ENCODE measurements at places on chromosomes 2 and 18. TPM values are rescaled to one million over a fixed set of nuclear protein-coding genes. Genes with fewer than 3 reads are reported as not detected.

- DNase-seq, result no peak
Measured at GRCh38 chr18:48229552-48229981, 179.6 kb downstream of the ZBTB7C start.

DNA sequence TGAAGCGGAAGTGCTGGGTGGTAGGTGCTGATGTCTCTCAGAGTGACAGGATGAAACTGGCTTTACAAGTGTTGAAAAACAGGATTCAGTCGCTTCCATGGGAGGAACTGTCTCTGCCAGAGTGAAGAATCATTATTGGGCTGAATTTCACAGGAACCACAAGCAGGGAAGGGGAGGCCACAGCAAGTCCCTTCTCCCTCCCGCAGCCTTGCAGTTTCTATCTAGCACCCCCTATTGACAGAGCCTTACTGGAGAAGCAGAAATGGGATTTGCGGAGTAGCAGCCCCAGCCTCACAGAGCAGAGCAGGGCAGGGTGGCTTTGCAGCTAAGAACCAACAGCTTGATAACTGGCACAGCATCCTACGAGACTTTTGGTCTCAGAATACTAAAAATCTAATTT lies 33.3 kb upstream of the RMP24 start:
- no peak for DNase-seq

Gene FASTKD2
- total RNA-seq, result 37.9 TPM

DNA sequence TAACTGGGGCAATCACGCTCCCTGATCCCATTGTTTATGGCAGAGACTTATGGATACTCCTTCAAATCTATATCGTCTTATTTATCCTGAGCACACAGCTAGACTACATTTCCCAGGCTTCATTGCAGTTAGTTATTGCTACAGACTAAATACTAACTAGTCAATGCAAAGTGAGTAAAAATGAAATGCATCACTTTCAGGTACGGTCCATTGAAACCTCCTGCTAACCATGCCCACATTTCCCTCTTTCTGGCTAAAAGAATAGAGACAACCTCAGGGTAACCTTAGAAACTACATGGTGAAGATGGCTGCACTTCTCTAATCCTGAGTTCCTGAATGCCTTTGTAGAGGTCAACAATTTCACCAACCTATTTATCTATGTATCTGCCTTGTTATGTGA lies 437.4 kb downstream of the EPHA4 start:
- DNase-seq, result no peak

DNA sequence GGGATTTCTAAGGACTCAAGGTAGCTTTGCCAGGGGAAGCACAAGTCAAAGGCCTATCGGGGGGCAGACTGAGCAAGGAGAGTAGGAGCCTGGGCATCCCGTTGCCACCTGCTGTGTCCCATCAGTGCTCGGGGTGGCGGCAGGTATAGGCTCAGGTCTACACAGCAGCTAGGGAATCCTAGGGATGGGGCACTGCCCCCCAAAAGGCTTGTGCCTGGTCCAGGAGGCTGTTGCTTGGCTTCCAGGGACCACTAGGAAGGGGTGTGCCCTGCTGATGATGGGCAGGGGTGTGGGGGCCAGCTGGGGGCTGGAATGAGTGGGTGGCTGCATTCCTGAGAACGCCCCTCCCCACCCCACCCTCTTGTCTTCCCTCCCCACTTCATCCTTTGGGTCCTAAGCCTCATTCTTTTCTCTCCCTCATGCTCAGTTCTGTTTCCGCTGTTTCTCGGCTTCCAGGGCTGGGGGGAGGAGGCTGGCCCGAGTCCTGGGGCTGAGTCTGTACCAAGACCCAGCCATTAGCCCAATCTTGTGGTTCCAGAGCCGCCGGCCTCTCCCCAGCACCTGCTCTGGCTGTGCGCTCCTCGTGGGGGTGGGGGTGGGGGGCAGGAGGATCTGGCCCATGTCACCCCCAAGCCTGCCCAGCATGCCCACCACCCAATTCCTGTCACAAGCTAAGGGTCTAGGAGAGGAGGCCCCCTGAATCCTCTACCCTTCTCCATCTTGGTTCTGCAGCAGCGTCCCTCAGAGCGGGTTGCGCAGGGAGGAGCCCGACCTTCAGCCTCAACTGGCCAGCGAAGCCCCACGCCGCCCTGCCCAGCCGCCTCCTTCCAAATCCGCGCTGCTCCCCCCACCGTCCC lies 12.8 kb downstream of the SPEG start:
- no peak for DNase-seq

- DNase-seq, result no peak
Measured at GRCh38 chr2:2843969-2844548, 513.0 kb upstream of the MYT1L start.

- no peak for DNase-seq
Measured at GRCh38 chr2:146997945-146998344, 846.9 kb upstream of the ACVR2A start.

DNA sequence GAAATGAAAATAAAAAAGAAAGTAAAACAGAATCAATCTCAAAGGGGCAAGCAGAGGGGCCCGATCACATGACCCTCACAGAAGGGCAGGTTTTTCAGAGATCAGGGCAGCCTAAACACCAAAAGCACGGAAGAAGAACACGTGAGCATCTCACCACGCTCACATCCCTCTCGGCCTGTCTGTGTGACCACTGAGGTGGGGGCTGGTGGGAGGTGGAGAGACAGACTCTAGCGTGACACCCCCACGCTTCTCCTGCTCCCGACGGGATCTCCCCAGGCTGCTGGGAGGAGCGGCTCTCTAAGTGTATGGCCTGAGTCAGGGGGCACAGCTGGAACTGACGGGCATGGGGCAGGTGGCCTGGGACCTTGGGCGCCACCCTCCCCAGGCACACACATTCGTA lies 23.5 kb upstream of the MTERF4 start:
- no peak for DNase-seq

DNA sequence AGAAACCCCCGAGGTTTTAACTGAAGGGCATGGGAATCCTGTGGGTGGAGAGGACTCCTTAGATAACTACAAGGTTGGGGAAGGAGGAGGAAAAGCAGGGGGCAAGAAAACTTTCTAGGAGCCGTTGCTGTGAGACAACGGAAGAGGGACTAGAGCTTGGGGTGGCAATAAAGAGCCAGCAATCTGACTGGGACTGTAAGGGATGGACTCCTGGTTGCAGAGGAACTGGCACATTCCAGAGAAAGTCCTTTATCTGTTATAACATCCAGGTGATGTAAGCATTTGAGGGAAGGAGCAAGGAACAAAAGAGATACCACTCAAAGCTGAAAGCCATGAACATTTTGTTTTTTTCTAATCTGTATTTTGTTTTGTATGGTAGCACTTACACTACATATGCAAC lies 16.4 kb downstream of the CDCA7 start:
- no peak for DNase-seq

Gene SERPINB13
- not detected for total RNA-seq

GRCh38 chr2:9392898-9393765 lies 30.2 kb downstream of the ITGB1BP1 start:
- no peak for DNase-seq

Gene FRZB
- total RNA-seq, result 72.9 TPM

- DNase-seq, result no peak
Measured at GRCh38 chr2:231683292-231684235, 24.8 kb upstream of the PTMA start.

GRCh38 chr2:26848336-26849055 lies 564 bp downstream of the DPYSL5 start:
- DNase-seq, result peak; percentile 39

DNA sequence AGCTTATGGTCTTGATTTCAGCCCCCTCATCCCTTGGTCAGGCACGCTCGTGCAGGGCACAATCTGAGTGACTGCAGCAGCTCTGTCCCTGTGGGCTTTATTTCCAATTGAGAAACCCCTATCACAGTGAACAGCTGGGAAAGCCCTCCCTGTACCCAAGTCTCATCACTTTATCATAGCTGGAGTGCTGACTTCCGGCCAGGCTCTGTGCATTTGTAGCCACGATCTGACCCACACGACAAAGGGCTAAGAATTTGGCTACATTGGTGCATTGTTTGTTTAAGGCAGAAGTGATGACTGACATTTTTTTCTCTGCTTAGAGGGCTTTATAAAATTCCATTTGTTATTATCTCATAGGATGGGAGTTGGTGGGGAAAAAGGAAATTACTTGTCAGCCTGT lies 184.4 kb downstream of the KCNS3 start:
- no peak for DNase-seq

Gene ASTL
- total RNA-seq, result not detected

Gene SYT4
- total RNA-seq, result 1.7 TPM

Gene ANKRD44
- 5.9 TPM for total RNA-seq

DNA sequence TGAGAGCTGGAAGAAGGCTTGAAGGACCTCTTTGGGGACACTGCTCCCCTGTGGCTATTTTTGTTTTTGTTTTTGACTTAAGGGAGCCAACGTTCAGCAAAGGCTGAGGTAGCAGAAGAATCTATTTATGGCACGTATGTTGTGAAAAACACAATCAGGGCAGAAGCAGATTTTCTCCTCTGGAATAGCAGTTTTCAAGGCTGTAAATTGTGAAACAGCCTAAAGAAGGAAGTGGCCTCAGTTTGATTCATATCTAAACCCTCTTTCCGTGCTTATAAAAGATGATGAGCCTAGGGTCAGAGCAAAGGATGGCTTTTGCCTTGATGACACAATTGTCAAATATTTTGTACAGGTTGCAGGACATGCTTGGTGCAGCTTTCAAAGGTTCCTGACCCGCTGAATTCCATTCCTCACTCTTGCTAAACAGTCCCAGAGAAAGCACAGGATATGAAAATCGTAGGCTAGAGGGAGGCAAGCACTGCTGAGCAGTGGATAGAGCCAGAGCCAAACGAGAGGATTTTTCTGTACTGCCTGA lies 106.2 kb upstream of the DLX2 start:
- no peak for DNase-seq

GRCh38 chr2:10900216-10901109 lies 11.3 kb upstream of the KCNF1 start:
- no peak for DNase-seq

DNA sequence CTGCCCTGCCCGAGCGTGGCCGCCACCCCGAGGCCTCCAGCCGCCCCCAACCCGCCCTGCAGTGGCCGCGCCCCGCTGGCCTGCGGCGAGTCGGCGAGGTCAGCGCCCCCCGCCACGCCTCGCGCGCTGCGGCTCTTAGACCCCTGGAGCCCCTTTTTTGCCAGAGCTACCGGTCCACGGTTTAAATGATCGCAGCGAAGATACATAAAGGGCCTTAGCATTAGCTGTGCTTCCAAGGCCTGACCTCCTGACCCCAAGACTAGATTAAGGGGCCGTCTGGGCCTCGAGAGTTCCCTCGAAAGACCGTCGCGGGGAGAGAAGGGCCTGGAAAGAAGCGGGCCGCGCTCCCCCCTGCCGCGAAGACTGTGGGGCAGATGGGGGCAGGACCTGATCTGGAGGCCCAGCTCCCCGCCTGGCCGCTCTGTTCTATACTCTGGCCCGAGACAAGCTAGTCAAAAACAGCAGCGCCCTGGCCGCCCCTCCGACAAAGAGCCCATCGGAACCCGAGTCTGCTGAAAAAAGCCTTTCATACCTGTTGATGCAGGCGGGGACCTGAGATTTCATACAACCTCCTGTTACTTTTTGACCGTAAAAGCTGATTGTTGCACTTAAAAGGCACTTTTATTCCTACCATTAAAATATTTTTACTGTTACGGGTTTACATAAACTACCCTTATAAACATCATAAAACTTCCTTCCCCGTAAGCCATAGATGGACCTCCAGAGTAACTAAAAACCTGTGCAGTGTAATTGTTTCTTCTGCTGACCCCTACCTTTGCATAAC lies 68.7 kb upstream of the PSMD14 start:
- DNase-seq, result no peak

GRCh38 chr18:48860269-48861180 lies 90.2 kb downstream of the SMAD7 start:
- DNase-seq, result no peak
